ENCODE measurements at places on chromosomes 3 and 15.

GRCh38 chr15:55991802-55992768 lies 1.3 kb downstream of the NEDD4 start:
- peak; percentile 33 for DNase-seq

GRCh38 chr3:31503456-31503855 lies 29.3 kb upstream of the STT3B start:
- DNase-seq, result no peak

GRCh38 chr3:96106701-96107100 lies 707.7 kb upstream of the EPHA6 start:
- no peak for DNase-seq

GRCh38 chr3:26713091-26713490 lies 90.5 kb downstream of the LRRC3B start:
- no peak for DNase-seq

DNA sequence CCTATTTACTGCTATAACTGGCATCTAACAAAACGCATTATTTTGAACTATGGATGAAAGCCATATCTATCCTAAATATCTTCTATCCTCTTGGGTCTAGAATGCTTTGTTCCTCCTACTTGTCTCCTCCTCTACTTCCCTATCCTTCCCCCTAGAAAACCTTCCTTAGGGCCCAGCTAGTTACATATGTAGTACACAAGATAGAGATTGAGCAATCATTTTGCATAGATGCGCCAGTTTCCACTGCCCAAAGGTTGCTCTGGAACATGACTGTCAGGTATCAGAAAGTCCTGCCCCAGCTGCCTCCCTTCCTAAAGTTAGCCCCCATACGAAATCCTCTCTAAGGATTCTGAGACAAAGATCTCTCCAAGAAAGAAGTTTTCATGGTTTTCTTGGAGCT lies 55.1 kb downstream of the GPR160 start:
- no peak for DNase-seq

- DNase-seq, result peak; percentile 1
These were observed 256.5 kb downstream of the AGBL1 start for GRCh38 chr15:86336051-86336788.

GRCh38 chr3:122916084-122916483 lies 111.5 kb downstream of the SEMA5B start:
- no peak for DNase-seq

DNA sequence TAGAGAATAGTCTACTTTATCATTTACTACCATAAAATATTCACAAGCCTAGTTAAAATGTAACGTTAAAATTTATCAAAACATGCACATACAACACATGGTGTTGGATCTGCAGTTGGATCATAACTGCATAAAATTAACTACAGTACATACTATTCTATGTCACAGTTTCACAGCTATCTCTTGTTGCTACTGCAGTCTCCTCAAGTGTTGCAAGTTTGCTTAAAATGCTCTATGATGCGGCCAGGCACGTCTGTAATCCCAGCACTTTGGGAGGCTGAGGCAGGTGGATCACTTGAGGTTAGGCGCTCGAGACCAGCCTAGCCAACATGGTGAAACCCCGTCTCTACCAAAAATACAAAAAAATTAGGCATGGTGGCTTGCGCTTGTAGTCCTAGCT lies 10.3 kb downstream of the PPP1R2 start:
- no peak for DNase-seq

- DNase-seq, result no peak
These were observed 40.8 kb upstream of the IQCF6 start for GRCh38 chr3:51819709-51820406.

- no peak for DNase-seq
These were observed 259.5 kb upstream of the KCNH8 start for GRCh38 chr3:18888819-18889218.

DNA sequence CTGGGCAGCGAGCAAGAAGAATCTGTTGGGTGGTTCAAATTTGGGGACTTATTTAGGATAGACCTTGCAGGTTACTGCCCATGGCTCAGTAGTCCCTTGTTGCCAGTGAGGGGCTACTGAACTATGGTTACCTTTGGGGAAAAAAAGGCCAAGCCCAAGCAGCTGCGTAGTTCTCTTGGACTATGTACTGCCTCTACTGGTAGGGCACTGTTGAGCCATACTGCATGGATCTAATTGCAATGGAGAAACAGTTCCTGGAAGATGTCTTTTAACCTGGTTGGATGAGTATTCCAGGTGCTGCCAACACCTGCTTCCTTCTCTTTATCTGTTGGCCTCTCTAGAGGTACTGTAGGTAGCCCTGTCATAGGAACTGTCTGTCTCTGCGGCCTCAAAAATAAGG lies 671.9 kb upstream of the CBLB start:
- no peak for DNase-seq

DNA sequence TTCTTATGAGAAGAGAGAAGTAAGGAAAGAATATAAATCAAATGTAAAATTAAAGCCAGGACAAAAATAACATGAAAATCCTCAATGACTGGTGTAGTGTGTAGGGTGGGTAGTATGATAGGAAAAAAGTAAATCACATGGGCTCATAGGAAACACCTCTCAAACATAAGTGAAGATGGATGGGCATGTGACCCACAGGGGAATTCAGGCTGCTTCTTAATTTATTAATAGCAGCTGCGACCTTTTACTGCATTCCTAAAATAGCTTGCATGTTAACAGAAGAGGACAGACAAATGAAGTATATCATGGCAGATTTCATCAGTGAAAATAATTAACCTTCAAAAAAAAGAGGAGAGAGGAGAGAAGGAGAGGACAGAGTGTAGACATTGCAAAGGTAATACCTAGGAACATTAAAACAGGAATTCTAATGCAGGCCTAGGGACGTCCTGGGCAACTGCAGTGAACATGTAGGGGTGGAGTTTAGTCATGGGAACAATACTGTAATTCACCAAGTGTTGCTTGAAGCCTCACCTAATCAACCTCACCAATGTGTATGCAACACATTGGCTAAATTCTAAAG lies 132.9 kb downstream of the KCNMB2 start:
- DNase-seq, result no peak

DNA sequence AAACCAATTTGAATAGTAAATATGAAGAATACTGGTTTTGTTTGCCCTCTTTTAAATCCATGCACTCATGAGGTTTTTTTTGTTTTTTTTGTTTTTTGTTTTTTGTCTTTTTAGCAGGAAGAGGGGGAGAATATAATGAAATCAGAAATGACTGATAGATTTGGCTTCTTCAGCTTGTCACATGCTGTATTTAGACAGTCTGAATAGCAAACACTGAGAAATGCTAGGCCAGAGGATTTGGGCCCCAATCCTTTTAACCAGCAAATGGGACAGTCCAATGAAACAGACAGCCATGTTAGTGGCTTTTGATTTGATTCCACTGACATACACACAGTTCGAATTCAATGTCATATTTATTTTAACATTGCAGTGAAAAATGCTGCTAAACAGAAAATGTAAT lies 14.2 kb upstream of the CEP152 start:
- no peak for DNase-seq

DNA sequence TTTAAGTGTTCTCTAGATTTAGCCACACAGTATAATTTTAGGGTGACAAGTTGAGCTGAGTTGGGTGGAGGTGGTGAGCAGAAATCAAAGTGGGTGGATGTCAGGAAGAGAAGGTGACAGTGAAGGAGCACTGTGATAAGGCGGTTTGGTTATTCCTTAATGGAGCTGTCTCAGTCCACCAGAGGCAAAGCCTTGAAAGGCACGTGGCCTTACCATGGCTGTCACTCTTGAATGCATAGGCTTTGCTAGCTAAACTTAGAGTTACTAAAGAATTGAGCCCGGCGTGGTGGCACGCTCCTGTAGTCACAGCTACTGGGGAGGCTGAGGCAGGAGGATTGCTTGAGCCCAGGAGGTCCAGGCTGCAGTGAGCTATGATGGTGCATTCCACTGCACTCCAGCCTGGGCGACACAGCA lies 560 bp upstream of the TTLL13 start:
- no peak for DNase-seq

All from amniotic epithelial cell (primary cell).